COR-L47 (cell line): ENCODE measurements at places on chromosomes 7 and 10.

GRCh38 chr10:71694567-71694968 is 25.0 kb downstream of the C10orf105 start:
- no peak for DNase-seq

GRCh38 chr10:1715821-1716220 is 21.5 kb downstream of the ADARB2 start:
- DNase-seq, result no peak

DNA sequence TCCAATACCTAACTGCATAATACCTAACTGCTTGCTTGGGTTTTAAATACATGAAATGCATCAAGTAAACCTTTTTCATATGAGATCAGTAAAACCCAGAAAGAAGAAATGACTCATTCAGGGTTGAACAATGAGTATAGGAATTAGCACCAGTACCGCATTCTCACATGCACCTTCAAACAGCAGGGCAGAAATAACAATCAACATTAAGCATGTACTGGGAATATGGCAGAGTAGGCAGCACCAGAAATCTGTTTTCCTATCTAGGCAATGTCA is 850.3 kb upstream of the SORCS1 start:
- DNase-seq, result no peak

- no peak for DNase-seq
Measured at GRCh38 chr7:98329791-98330373, 48.4 kb downstream of the BRI3 start.

GRCh38 chr7:110522761-110523200 is 568.1 kb upstream of the LRRN3 start:
- peak; percentile 86 for DNase-seq

DNA sequence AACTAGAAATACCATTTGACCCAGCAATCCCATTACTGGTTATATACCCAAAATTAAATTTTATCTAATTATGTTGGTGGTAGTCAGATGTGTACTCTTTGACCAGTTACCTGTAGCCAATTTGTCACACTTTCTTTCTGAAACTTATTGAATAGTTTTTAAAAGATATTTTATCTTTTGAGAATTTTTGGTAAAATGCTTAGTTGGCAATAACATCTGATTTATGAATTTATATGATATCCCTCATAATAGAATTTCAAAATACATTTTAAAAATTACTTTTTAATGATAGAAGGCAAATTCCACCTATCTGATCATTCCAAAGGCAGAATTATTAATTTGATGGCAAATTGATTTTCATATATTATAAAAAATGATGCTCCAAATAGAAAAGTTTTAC is 569.3 kb downstream of the ATRNL1 start:
- no peak for DNase-seq

GRCh38 chr10:4279655-4280054 is 494.6 kb upstream of the KLF6 start:
- no peak for DNase-seq

DNA sequence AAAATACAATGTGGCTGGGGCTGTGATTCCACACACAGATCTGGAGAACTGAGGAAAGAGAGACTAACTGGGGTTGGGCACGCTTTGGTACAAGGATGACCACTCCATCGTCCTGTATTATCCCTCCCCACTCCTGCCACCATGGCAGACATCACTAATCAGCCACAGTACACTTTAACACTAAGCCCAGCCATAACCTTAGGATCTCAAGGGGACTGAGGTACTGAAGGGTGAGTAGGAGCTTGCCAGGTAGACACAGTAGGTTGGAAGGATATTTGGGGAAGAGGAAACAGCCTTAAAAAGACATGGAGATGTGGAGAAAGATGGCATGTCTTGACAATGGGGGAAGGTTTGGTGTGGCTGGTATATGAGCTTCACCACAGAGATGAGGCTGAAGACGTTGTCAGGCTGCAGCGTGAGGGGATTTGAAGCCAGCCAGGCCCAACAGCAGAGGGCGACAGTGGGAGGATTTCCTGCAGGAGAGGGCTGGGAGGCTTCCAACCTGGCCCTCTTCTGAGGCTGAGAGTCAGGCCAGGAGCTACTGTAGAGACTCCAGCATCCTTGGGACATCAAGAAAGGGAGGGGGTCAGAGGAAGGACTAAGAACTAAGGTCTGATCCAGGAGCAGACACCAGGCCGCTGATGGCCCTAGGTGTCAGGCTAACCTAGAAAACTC is 58.6 kb upstream of the COL13A1 start:
- no peak for DNase-seq

DNA sequence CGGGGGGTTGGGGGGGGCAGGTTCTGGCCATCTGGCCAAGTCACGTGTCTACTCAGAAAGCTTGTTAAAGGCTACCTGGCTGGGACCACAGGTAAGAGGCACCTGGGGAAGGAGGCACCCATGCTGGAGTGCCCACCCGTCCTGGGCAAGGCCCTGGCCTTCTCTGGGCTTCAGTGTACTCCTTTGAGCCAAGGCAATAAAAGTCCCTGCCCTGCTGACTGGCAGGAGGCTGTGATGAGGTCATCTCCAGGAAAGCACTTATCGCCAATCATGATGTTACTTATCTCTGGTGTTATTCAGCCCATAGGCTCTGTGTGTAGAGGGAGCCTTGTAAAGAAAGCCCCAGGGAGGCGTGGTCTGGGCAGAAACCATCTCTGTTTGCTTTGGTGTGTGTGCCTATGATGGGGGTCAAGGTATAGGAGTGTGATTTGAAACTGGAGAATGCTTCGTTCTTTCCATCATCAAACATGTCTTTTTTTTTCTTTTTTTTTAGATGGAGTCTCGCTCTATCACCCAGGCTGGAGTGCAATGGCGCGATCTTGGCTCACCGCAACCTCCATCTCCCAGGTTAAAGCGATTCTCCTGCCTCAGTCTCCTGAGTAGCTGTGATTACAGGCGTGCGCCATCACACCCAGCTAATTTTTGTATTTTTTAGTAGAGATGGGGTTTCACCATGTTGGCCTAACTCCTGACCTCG is 2.5 kb upstream of the CLDN4 start:
- DNase-seq, result peak; percentile 92

GRCh38 chr10:70672165-70673042 is at the start of gene ADAMTS14:
TSS of gene ADAMTS14 (plus strand) at chr10:70672506. CDS start at chr10:70672803, 297 bp downstream.
- DNase-seq, result peak; percentile 52

GRCh38 chr7:98630770-98631169 is 13.7 kb downstream of the NPTX2 start:
- no peak for DNase-seq

DNA sequence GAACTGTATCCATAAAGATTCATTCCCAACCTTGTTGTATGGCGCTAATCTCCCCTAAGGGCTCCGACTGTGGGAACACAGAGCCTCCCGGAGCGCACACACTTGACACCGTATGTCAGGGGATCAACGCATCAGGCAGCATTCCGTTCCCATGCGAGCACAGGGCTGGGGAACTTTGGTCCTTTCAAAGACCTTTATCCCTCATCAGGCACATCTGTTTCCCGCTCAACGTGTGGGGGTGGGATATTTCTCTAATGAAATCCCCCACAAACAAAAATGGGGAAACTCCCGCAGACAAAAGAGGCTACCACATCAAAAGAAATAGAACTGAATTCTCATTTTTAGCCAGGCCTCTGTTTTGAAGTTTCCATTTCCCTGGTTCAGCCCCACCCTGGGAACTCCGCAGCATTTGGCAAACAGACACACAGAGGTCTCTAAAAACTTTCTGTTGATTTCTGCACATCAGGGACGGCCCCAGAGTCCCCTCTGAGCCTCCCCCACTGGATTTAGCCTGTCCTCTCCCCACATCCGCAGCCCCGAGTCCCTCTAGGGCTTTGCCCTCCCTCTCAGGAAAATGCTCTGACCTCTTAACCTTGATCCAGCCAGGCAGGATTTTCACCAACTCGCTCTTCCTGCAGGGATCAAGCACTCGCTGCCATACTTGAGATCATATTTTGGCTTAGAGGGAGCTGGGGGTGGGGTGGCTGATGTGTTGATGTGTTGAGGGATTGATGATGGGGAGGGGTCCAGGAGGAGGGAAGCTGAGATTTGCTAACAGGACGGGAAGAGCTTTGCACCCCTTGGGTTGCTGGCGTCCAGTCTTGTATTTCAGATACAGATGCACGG is 6.6 kb downstream of the CPA5 start:
- DNase-seq, result no peak

DNA sequence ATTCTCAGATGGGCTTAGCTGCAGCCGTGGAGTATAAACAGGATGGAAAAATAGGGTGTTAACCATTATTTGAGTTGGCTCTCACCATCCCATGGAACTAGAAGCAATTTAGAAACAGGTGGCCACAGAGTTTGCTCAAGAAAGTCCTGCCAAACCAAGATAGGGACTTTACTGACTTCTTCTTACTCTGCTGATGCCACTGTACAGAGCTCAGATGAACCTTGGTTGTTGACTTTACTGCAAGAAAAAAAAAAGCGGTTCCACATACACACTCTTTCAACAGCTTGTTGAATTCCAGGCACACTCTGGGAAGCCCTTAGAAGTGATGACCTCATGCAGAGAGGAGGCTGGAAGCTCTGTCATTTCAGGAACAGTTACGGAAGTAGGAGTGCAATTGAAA is 753.4 kb downstream of the NRG3 start:
- DNase-seq, result no peak

GRCh38 chr7:92797693-92798092 is 38.7 kb downstream of the CDK6 start:
- no peak for DNase-seq

DNA sequence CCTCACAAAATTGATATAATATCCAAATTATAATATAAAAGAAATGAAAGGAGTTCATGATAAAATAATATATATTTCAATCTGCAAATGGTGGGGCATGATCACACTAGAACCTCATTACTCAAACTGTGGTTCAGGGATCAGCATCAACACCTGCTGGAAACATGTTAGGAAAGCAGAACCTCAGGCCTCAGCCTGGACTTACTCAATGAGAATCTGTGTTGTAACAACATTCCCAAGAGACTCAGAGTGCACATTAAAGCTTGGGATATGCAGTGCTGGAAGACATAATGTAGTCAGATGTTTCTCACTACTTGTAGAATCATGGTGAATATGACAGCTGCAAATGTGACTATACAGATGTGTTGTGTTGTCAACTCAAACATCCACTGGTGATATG is 81.7 kb upstream of the ITPRID1 start:
- no peak for DNase-seq

DNA sequence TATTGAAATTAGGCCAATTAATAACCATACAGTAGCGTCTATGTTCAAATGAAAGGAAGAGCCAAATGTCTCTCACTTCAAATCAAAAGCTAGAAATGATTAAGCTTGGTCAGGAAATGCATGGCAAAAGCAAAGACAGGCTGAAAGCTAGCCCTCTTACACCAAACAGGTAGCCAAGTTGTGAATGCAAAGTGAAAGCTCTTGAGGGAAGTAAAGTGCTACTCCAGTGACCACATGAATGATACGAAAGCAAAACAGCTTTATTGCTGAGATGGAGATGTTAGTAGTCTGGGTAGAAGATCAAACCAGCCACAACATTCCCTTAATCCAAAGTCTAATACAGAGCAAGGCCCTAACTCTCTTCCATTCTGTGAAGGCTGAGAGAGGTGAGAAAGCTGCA is 123.8 kb downstream of the TEX36 start:
- DNase-seq, result no peak

- DNase-seq, result no peak
Measured at GRCh38 chr7:30159698-30160143, 24.9 kb downstream of the MTURN start.

- DNase-seq, result no peak
Measured at GRCh38 chr10:114632869-114633715, 25.0 kb downstream of the ABLIM1 start.

GRCh38 chr10:67775279-67775678 is 62.7 kb downstream of the DNAJC12 start:
- no peak for DNase-seq

DNA sequence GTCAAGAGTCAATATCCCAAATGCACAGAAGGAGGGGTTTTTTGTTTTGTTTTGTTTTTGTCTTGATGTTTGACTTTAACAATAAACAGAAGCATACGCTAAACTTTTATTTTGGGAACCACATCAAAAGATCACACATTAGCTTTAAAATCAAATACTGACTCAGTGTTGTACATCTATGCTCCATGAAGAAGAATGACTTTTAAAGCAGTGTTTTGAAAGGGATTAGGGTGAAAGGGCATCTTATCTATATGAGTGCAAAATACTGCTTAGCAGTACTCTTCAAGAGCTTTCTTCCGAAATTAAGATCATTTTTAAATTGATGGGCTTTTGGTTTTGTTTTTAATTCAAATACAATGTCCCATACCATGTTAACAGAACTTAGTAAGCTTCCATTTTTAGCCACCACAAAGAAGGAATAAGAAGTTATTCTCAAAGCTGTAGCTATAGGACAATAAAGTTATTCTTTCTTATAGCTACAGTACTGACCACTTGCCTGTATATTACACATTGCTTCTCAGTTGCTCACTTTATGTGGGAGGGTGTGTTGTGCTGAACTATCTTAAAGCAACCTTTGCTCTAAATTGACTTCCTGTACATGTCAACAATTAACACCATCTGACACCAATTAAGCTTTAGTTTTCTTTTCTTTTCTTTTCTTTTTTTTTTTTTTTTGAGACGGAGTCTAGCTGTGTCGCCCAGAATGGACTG is 144.3 kb upstream of the KAT6B start:
- DNase-seq, result no peak

- no peak for DNase-seq
Measured at GRCh38 chr10:116815641-116816415, 33.5 kb upstream of the ENO4 start.
